ENCODE measurements at places on chromosomes 1 and 21. TPM values are rescaled to one million over a fixed set of nuclear protein-coding genes. Genes with fewer than 3 reads are reported as not detected.

The AMY2A gene
- 0.28 TPM for total RNA-seq

The SYT11 gene
- total RNA-seq = 4.0 TPM

DNA sequence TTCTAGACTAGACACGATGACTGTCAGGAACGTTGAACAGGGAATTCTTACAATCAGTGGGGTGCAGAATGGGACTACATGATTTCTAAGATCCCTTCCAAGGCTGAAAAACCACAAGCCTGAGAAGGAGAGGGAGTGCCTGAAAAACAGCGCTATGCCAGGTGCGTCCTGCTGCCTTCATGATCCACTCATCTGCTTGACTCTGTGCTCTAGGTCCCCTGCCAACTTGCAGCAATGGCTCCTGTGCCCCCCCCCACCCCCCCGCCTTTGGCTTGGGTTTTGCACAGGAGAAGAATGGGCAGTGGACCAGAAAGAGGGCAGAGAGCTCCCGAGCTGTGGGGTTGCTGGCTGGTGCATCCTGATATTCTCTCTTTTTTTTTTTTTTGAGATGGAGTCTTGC is 5.9 kb downstream of the SLC2A7 start:
- H3K36me3 ChIP-seq = no peaks in the 10 kb centered on the region
- no peaks in the 10 kb centered on the region for H3K27me3 ChIP-seq
- H3K4me1 ChIP-seq = no peaks in the 10 kb centered on the region
- DNase-seq = no peak

GRCh38 chr1:192382758-192383157 is 66.0 kb downstream of the RGS21 start:
- no peaks in the 10 kb centered on the region for H3K27me3 ChIP-seq
- H3K36me3 ChIP-seq = no peaks in the 10 kb centered on the region
- H3K27ac ChIP-seq = no peak overlapping the region
- DNase-seq = no peak

GRCh38 chr1:14413819-14414490 is 184.5 kb upstream of the KAZN start:
- H3K4me1 ChIP-seq = no peaks in the 10 kb centered on the region
- H3K4me3 ChIP-seq = no peak overlapping the region
- H3K36me3 ChIP-seq = no peaks in the 10 kb centered on the region
- H3K27me3 ChIP-seq = 0 out of 2 replicates have a peak, but pooled peaks cover 2% of the 10 kb centered on the region
- no peak for DNase-seq

- H3K27me3 ChIP-seq = no peaks in the 10 kb centered on the region
- no peaks in the 10 kb centered on the region for H3K36me3 ChIP-seq
- DNase-seq = no peak
- no peak overlapping the region for H3K4me3 ChIP-seq
These were observed 32.8 kb downstream of the GJA4 start for GRCh38 chr1:34825455-34826091.

GRCh38 chr1:175209493-175209921 is 16.9 kb upstream of the KIAA0040 start:
- no peak for DNase-seq
- H3K27ac ChIP-seq = no peak overlapping the region
- no peaks in the 10 kb centered on the region for H3K36me3 ChIP-seq
- no peaks in the 10 kb centered on the region for H3K4me1 ChIP-seq
- H3K4me3 ChIP-seq = no peak overlapping the region
- H3K27me3 ChIP-seq = 0 out of 2 replicates have a peak, but pooled peaks cover 2% of the 10 kb centered on the region

- peak overlapping the region; percentile 44 for H3K4me3 ChIP-seq
- no peaks in the 10 kb centered on the region for H3K4me1 ChIP-seq
- DNase-seq = no peak
- peaks cover 2% of the 10 kb centered on the region for H3K27me3 ChIP-seq
- no peaks in the 10 kb centered on the region for H3K36me3 ChIP-seq
- H3K27ac ChIP-seq = no peak overlapping the region
These were observed 90.5 kb downstream of the EDEM3 start for GRCh38 chr1:184664042-184664660.
